ENCODE measurements at places on chromosomes 7 and 10.

GRCh38 chr7:134690016-134690415 is 43.4 kb downstream of the BPGM start:
- DNase-seq, result peak; percentile 90

- DNase-seq, result no peak
Measured at GRCh38 chr10:129629911-129630310, 162.9 kb downstream of the MGMT start.

GRCh38 chr10:30862486-30862885 is 169.2 kb downstream of the ZNF438 start:
- peak; percentile 97 for DNase-seq

GRCh38 chr10:69498711-69499471 is 47.6 kb downstream of the TSPAN15 start:
- DNase-seq, result no peak

GRCh38 chr10:28947171-28947570 is 269.9 kb downstream of the BAMBI start:
- peak; percentile 39 for DNase-seq

GRCh38 chr7:52639981-52640380 is 395.5 kb upstream of the POM121L12 start:
- no peak for DNase-seq

GRCh38 chr10:131653554-131654470 is 247.0 kb upstream of the PPP2R2D start:
- no peak for DNase-seq

- no peak for DNase-seq
Measured at GRCh38 chr7:155466814-155467733, 9.1 kb downstream of the EN2 start.

DNA sequence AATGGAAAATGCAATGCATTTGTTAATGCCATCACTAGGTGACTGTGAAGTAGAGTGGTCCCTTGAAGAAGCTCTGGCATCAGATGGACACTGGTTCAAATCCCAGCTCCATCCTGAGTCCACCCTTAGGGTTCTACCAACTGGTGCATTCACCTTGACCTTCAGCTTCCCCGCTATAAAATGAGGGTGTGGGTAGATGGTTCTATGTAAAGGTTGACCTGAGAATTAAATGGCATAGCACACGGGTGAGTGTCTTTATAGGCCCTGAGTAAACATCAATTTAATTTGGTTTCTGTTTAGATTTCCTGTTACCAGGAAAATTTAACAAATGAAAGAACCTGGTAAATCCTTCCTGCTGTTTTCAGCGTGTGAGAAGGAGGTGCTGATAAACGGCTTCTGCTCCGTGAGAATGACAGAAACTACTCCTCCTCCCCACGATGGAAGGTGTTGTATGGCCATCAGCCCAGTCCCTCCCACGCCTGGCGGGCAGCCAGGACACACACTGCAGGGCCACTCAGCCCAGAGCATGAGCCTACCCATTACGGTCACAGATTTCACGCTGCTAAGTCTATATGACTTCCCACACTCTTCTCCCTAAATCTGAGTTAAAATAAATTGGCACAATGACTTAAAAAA is 210.1 kb downstream of the TNS3 start:
- no peak for DNase-seq

DNA sequence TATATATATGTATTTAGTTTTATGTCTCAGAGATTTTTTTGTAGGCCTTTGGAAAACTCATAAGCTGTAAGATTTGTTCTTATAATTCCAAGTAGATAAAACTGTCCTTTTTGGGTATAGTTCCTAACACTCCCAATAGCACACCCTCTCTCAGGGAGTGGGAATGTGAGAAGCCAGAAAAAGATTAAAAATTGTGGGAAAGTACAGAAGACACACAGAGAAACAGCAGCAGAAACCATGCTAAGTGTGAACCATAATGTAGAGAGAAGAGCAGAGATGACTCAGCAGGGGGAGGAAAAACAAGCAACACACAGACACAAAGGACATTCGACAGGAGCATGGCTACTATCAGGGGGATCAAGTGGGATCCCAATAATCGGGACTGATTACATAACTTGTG is 401.6 kb downstream of the MAGI2 start:
- no peak for DNase-seq

DNA sequence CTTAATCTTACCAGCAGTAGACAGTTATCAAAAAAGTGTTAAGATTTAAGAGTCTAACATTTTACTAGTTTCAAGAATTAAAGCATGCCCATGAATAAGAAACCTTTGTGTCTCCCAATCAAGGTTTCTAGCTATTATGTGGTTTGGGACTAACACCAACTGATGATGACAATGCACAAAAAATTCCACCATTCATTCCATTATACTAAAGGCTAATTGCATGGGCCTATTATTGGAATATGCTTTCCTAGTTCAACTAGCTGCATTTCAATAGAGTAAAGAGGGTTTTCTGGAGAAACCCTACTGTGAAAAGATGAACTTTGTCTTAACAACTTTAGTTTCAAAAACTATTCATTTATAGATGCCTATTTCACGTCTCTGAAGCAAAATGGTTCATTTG is 44.6 kb downstream of the UBE2H start:
- DNase-seq, result peak; percentile 42

GRCh38 chr7:113774182-113774807 is 144.5 kb downstream of the PPP1R3A start:
- DNase-seq, result peak; percentile 63

DNA sequence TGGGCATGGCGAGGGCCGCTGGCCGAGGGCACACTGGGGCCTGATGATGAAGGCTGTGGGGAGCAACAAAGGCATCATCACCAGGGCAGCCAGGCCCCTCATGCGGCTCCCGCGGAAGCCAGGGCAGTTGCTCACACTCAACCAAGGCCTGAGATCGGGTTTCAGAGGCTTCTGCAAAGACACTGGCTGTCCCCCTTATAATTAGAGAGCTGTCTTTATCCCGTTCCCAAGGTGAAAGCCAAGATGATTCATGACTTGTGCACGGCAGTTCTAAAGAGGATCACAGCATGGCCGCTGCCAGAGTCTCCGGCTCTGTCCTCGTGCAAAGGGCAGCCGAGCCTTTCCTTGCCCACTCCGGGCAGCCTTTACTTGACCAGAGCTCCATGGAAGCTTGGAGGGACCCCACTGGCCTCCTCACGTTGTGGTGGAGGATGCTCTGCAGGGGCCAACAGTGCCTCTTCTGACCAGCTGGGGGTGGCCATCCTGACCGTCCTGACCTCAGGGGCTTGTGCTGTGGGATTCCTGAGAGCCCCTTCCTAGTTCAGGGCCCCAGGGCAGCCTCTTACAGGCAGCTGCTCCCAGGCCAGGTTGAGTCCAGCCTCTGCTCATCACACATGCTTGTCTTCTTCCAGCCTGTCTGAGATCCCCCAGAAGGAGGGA is 82.3 kb downstream of the PRKAG2 start:
- no peak for DNase-seq

- peak; percentile 84 for DNase-seq
Measured at GRCh38 chr10:29642990-29643389, 8.2 kb upstream of the SVIL start.

DNA sequence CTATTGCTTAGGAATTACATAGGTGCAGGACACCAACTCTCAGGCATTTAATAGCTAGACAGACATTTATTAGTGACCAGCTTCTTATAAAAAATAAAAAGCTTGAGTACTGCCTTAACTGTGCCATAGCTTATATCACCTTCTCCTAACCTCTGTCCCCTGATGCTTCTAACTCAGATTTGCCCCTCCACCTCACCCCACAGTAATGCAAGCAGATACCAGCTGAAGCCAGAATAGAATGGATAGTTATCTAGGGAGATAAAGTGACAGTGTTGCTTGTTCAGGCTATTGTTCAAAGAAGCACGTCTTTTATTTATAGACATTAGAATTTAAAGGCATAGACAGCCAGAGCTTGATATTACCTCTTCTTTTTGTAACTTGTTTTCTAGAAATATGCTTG is 99.6 kb upstream of the GLCCI1 start:
- peak; percentile 18 for DNase-seq

GRCh38 chr10:75744261-75744660 is 312.8 kb downstream of the LRMDA start:
- peak; percentile 68 for DNase-seq

GRCh38 chr10:123786306-123786705 is 105.3 kb downstream of the CPXM2 start:
- DNase-seq, result no peak

DNA sequence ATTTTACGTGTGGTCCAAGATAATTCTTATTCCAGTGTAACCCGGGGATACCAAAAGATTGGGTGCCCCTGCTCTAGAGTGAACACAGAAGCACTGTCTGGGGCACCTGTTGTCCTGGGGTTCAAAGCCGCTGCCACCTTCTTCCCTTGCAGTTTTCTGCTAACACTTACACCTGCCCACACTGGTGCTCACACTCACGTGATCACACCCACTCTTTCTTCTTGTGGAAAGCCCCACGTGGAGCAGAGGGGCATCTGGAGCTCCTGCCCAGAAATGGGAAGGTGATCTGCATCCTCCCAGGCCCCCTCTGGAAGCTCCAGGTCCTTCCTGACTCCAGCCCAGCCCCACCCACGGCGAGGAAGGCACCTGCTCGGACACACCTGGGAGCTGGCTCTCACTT is 42.9 kb downstream of the PTPRN2 start:
- DNase-seq, result no peak

DNA sequence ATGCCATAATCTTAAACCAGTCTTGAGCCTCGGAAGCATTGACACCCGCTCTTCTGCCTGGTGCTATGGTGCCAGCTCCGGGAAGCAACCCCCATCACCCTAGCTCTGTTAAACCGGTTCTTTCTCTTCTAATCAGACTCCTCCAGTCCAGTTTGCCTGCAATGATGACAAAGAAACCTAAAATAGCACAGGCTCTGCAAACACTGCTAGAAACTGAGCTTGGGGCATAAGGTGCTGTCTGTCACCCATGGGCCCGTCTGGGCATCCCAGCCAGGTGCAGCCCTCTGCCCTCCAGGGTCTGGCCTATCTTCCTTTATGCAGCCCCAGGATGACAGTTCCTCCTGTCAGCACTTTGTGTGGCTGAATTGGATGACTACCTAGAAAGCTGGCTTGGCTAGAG is 14.2 kb upstream of the CAMK2G start:
- no peak for DNase-seq

GRCh38 chr10:123160311-123160980 is 6.2 kb downstream of the BUB3 start:
- no peak for DNase-seq
